ENCODE measurements at places on chromosomes 12 and 14.

DNA sequence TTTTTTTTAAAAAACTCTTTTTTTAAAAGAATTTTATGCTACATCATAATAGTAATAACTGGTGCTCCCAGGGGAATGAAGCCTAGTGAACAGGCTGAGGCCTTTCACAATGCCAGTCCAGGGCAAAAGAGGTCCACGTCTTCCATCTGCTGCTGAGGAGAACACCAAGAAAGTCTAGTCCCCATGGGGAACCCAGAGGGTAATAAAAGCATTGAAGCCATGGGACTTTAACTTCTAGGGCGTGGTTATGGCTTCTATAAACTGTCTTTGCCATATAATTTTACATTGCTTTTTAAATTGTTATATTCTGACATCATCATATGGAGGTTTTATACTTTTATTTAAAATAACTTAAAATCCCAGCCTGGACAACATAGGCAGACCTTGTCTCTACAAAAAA is 64.3 kb downstream of the SLC16A7 start:
- no peak for DNase-seq

DNA sequence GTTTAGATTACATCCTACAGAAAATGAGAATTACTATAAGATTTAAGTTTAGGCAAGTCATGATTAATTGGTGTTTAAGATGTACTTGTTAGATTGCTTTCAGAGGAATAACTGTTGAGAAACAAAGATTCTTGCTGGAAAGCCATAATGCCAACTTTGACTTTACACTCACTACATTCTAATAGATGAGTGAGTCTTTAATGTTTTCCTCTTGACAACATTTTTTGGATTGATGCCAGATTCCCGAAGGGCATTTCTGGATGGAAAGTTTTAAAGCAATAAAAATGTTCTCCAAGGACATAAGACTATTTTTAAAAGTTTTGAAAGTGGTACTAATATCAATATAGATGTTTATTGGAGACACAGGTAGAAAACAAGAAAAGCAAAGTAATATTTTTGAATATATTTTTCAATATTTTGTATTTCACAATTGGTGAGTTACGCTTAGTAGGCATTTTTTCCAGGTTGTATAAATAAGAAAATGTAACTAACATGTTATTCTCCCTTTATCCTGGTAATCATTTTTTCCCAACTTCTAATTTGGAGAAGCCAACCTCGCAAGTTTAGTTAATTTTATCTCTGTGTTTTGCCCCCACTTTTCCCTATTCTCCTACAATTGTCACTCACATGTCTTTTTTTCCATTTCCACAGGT is 307.3 kb downstream of the CEP128 start:
- DNase-seq, result peak; percentile 52

DNA sequence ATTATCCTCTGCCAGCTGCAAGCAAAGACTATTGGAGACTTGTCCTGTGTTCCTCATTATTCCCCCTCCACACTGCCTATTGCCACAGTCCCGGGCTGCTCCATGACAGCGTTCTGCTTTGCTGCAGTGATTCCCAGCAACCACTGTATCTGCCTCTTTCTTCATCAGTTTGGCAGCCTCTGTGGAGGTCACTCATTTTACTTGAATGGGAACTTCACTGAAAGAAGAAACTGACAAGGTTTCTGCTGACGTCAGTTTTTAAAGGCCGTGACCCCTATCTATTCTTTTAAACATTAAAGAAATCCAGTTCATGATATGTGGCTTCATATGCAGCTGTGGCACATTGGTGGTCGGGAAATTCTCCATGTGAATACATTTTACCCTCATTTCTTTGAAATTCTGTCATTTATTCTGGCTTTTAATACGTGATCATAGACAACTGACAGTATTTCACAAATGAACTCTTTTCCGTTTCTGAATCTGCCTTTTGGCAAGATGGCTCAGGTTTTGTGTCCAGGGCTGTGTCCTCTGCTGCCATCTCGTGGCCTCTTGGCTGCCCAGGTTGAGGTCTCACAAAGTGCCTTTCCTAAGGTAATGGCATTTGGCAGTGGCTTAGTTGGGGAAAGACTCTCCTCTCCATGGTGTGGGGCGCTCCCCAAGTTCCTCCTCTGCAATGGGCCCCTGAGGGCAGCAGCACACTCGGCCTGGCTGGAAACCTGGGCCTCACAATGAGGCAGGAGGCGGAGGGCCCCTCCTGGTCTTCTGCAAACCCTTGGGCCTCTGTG is 5.8 kb downstream of the TMEM253 start:
- DNase-seq, result peak; percentile 69

DNA sequence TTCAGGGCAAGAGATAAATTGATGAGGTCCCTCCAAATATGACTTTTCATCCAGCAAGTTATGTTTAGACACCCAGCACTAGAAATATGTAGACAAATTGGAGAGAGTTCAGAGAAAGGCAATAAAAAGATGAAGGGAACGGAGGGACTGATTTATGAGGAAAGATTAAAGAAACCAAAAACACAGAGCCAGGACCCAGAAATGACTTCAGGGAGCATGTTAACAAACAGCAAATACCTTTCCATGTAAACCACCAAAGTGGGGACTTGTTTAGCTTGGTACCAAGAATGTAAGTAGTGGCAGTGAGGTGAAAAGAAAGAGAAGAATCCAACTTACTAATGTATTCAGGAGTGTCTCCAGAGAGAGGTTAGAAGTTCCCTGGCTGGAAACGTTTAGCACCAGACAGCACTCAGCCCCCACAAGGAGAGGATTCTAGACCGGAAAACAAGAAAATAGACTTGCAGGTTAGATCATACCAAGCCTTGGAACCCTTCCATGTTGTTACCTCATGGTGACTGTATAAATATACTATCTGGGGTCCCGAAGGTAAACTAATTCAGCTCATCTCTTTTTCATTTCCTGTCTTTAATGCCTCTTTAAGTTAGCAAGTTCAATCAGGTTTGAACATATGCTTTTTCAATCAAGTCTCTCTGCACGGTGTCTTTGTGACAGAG is 79.2 kb downstream of the TBC1D30 start:
- DNase-seq, result peak; percentile 69

GRCh38 chr12:122080149-122081082 is 1.9 kb downstream of the MLXIP start:
- peak; percentile 65 for DNase-seq

DNA sequence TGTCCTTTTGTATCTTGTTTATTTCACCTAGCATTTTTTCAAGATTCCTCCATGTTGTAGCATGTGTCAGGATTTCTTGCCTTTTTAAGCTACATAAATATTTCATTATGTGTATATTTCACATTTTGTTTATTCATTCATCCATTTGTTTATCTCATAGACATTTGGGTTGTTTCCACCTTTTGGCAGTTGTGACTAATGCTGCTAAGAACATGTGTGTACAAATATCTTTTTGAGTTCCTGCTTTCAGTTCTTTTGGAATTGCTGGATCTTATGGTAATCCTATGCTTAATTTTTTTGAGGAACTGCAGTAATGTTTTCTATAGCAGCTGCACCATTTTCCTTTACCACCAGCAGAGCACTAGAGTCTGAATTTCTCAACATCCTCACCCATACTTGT is 62.4 kb downstream of the SCN8A start:
- no peak for DNase-seq

GRCh38 chr14:101499080-101499479 is 62.2 kb upstream of the DIO3 start:
- no peak for DNase-seq

GRCh38 chr14:70685474-70686197 is 43.9 kb downstream of the TTC9 start:
- DNase-seq, result no peak

DNA sequence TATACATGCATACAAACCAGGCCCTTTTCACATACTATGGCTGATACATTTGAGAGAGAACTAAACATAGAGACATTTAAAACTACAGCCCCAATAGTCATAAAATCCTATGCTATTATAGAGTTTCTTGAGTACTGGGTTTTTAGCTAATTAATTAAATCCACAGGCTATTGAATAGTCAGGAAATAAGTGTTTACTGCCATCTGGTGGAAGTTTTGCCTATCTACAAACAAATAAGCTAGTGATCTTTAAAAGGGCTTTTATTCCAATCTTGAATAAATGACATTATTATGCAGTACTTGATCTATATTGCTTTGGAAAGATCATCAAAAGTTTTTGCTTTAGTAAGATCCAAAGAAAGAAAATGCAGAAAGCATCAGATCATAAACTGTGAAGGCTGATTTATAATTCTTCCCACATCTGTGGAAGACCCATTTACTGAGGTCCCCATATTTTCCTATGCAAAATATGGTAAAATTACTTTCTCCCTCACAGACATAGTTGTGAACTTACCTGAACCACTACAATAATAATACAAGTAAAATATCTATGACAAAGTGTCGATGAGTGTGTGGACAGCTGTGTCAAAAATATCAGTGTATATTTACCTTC is 131.3 kb downstream of the ITPR2 start:
- peak; percentile 61 for DNase-seq

DNA sequence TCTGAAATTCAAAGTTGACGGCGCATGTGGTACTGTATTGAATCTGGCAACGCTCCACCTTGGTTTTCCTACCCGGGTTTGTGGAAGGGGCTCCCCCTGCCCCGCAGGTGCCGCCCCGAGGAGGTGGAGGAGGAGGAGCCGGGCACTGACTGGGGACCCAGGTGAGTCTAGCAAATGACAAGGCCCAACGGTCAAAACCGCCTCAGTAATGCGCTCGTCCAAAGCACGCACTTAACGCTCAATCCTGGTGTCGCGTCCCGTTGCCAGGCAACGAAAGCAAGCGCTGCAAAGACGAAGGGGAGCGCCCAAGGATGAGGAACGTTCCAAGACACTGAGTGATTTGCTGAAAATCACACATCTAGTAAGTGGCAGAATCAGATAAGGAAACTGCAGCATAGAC is 24.0 kb upstream of the CLEC4E start:
- no peak for DNase-seq

- DNase-seq, result peak; percentile 40
Measured at GRCh38 chr12:124765581-124766489, 97.8 kb downstream of the SCARB1 start.

DNA sequence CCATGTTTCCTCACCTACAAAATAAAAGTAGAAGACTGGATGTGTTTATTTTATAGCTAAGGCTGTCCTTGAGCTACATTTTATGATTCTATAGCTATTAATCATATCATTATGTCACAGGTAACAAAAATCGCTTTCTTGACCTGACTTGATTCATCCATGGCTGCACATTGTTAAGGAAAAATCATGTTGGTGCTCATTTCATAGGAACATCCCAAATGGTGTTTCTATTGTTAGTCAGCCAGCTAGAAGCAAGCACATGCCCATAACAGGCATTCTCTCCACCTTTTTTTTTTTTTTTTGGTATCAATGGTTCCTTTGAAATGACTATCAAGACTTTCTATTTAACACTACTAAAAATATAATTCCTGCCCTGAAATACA is 45.3 kb upstream of the PTHLH start:
- no peak for DNase-seq

DNA sequence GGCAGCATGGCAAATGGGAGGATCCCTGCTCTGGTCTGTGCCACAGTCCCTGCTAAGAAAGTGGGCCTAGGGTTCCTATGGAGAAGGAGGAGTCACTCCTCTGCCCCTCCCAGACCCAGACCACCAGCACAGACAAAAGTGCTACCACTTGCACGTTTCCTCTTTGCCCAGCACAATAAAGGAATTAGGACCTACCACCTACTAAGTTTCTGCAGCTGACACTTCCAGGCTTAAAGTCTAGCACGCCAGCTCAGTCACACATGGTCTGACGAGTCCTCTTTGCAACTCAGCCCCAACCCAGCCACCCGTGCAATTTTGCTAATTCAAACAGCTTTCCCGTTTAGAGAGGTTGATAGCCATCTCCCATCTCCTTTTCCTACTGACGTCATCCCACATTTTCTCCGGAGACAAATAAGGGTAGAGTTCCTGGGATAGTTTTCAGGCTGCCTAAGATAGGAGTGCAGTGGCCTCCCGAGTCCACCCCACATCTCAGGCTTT is 66.2 kb upstream of the PTGR2 start:
- DNase-seq, result peak; percentile 93

- no peak for DNase-seq
Measured at GRCh38 chr14:74509587-74510222, 16.1 kb downstream of the ISCA2 start.

DNA sequence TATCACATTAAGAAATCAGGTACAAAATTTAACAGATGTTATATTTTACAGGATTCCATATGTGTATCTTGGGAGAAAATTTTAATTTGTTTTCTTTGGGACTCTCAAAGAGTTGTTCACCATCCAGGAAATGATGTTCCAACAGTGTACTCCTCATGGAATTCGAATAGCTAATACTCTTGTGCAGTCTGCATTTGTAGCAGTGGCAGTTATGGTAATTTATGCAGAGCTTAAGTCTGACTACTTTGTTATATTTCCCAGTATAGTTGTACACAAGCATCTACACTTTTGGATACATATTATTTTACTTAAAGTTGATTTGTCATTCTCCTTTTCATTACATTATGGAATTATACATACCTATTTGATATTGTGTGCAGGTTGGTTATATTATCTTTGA is 436.7 kb upstream of the FBXO33 start:
- DNase-seq, result no peak

GRCh38 chr12:42584651-42585111 is 4.9 kb downstream of the PRICKLE1 start:
- no peak for DNase-seq

- DNase-seq, result no peak
Measured at GRCh38 chr12:29273178-29273843, 107.7 kb downstream of the ERGIC2 start.

DNA sequence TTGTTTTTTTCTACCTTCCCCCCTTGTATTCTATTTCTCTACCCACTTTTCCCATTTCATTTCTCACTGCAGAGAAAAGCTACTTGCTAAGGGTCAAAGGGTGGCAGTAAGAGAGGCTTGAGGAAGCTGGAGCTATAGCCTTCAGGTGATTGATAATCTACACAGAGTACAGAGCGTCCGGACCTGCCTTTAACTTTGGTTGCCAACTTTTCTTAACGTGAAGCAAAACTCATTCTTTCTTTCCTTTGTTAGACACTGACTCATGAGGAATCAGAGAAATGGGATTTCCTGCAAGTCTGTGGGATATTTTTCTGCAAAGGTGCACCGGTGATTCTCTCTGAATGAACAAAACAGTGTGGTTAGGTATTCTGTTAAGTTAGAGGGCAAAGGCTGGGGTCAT is 133.3 kb downstream of the RMST start:
- no peak for DNase-seq

DNA sequence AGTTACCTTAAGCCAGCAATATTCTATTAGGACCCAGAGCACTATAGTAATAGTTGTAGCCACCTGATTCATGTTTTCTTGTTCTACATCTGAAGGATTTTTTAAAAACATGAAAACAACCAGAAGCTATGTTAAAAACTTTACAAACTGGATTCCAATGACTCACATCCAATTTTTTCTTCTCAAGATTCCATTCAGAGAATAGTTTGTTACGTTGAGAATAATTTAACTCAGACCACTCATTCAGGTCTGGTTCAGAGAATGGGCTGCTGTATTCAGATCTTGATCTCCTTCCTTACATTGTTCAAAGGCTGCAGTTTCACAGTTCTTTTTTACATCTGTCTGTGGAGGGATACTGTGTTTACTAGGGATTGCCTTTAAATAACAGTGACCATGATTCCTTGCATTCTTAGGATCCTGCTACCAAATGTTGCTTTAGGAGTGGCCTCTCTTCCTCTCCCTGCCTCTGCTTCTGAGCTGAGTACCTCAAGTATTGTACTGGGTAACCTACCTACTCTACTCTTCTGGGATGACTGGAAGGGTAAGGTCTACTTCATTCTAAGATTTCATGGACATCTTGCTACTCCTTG is 448.0 kb upstream of the FBXO33 start:
- no peak for DNase-seq

GRCh38 chr14:68749487-68750475 is 43.1 kb downstream of the ZFP36L1 start:
- DNase-seq, result peak; percentile 55

- no peak for DNase-seq
Measured at GRCh38 chr14:64987438-64987767, 708 bp downstream of the FNTB start.

Data from fibroblast of skin of right quadriceps (primary cell).